AG20443 (cell line): ENCODE measurements at places on chromosomes 4 and X.

GRCh38 chr4:101596781-101597552 is 193.6 kb upstream of the BANK1 start:
- no peak for DNase-seq

DNA sequence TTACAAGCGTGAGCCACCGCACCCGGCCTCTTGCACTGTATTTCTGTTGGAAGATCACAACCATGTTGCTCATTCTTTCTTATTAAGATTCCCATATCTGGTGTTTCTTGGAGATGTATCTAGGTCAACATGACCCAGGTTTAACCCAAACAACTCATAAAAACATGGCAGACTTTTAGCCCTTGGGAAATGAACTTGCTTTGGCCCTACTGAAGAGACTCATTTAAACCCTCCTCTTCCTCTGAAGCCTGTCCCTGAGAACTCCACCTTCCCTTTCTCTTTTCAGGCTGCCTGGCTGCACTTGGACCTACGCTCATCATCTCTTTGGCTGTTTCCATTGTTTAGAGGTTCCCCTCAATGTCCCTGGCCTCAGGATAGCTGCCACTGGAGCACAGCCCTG is 22.8 kb upstream of the OPN1LW start:
- DNase-seq: no peak

- DNase-seq: peak; percentile 38
These were observed 99.8 kb downstream of the PJA1 start for GRCh38 chrX:69065451-69065850.

- DNase-seq: no peak
These were observed 41.6 kb downstream of the EVC2 start for GRCh38 chr4:5666741-5667140.

DNA sequence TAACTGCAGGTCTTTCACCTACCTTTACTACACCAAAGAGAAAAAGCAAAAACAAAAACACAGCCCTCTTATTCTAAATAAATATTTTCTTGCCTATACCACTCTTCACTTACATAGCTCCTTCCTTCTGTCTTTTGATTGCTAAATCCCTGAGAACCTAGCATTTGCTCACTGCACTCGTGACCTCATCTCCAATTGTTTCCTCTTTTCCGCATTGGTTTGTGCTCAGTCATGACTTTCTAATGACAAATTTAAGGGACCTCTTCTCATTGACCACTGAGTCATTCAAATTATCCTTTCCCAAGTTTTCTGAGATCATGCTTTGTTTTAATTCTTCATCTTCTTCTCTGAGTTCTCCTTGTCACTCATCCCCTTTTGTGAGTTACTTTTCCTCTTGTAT is 1697.1 kb downstream of the STIM2 start:
- DNase-seq: peak; percentile 23

DNA sequence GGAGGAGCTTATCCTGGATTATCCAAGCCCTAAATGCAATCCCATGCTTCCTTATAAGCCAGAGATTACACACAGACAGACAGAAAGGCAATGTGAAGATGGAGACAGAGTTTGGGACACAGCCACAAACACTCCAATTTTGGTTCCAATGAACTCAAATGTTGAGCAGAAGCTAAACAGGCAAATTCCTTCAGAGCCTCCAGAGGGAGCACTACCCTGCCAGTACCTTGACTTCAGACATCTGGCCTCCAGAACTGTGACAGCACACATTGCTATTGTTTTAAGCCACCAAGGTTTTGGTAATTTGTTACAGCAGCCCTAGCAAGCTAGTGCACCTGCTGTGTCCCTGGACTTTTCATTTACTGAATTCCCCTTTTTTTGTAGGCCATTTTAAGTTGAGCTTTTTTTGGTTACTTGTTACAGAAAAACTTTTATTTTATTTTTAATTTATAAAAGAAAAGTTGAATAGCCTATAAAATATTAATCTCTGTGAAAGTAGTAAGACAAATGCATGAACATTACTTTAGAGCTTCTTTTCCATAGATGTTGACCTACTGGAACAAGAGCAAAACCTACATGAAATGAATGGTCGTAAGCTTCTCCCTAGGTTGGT is 33.4 kb upstream of the SRD5A3 start:
- DNase-seq: peak; percentile 54

GRCh38 chrX:50579955-50580354 is 109.3 kb upstream of the DGKK start:
- peak; percentile 43 for DNase-seq

- no peak for DNase-seq
These were observed 33.1 kb upstream of the ANXA10 start for GRCh38 chr4:168059251-168059650.

GRCh38 chr4:172169871-172170270 is 356.7 kb downstream of the GALNTL6 start:
- DNase-seq: no peak

DNA sequence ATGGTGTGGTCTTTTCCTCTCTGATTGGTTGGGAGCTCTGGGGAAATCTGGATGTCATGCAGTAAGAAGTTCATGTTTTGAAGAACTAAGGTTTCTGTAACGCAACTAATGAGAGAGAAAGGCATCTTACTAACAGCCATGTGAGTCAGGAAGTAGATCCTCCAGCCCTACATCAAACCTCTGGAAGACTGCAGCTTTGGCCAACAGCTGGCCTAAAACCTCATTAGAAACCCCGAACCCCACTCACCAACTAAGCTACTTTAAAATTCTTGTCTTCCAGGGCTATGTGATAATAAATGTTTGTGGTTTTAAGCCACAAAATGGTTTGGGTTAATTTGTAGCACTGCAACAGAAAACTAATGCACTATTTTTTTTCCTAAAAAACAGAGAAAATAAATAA is 549.0 kb upstream of the GRID2 start:
- no peak for DNase-seq

DNA sequence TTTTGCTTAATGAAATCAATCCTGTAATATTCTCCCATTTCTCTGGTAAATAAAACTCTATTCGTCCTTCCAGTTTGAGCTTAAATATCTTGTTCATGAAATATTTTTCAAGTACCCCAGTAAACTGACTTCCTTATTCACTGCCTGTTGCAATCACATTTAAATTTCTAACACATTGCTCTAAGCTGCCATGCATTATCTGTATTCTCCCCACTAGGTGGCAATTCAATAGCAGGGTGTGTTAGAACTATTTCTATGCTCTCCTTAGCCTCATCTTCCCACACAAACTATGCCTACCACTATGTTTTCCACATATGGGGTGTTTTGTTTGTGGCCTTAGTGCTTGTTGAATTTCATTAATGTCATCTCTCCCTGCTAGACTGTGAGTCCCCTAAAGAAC is 377.1 kb upstream of the HS3ST1 start:
- DNase-seq: no peak

- DNase-seq: no peak
These were observed 283.9 kb upstream of the AGA start for GRCh38 chr4:177726111-177726510.

DNA sequence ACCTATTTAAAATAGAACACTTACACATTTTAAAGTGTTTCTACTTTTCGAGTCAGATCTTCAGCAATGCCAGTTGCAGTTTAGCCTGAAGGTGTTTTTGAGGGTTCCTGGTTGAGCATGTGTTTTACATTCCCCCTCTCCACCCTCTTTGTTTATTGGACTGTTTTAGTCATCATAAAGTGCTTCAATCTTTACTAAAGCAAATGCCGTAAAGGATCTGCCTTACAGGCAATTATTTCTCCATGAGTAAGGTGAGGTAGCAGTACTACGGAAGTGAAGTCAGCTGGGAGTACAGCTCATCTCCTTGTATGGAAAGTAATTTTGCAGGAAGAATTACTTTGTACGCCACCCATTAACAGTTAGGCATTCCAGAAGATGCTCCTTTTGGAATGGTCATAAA is 36.9 kb downstream of the PDLIM5 start:
- DNase-seq: peak; percentile 14

GRCh38 chr4:46386570-46386969 is 3.4 kb downstream of the GABRA2 start:
- DNase-seq: no peak

GRCh38 chr4:129145222-129145730 is 49.3 kb downstream of the C4orf33 start:
- DNase-seq: no peak

- DNase-seq: no peak
These were observed 44.3 kb upstream of the TBL1X start for GRCh38 chrX:9420275-9421265.

DNA sequence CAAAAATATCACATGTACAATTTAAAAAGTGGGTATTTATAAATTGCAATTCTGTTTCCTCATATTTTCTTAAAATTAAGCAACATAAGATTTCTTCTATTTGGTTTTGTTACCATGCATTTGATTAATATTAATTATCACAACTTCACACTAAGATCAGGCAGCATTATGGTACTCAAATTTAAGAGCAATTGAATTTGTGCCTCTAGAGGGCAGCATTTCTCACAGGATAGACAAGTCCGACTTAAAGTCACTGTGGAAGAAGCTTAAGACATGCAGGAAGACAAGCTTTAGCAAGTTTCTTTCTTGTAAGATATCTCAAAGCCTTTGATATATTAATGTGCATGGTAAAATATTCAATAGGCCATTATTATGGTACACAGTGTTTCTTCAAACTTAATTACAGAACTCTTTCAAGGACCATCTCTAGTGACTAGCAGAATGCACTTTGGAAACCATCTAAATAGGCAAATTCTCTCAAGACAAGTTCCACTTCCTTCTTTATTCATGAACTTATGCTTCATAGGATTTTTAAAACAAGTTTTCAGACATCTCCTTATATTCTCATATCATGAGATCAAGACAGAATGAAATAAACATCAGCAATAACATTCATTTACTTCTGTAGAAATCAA is 35.0 kb downstream of the FBXW7 start:
- peak; percentile 60 for DNase-seq

- peak; percentile 50 for DNase-seq
These were observed 12.1 kb downstream of the PJA1 start for GRCh38 chrX:69153060-69153730.

DNA sequence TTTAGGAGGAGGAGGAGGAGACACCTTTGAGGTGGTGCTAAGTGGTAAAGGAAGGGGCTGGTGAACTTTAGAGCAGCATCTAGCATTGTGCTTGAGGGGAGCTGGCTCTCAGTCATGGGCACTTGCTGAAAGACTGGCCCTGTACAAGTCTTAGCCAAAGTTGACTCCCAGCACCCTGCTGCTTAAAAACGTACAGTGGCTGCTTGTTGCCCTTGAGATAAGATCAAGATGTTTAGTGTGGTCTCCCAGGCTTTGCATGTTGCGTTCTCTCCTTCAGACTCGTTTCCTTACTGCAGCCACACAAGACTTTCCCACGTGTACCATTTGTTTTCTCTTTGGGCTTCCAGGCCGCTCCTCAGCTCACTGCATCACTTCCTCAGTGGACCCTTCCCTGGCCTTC is 1.8 kb downstream of the MED28 start:
- no peak for DNase-seq

DNA sequence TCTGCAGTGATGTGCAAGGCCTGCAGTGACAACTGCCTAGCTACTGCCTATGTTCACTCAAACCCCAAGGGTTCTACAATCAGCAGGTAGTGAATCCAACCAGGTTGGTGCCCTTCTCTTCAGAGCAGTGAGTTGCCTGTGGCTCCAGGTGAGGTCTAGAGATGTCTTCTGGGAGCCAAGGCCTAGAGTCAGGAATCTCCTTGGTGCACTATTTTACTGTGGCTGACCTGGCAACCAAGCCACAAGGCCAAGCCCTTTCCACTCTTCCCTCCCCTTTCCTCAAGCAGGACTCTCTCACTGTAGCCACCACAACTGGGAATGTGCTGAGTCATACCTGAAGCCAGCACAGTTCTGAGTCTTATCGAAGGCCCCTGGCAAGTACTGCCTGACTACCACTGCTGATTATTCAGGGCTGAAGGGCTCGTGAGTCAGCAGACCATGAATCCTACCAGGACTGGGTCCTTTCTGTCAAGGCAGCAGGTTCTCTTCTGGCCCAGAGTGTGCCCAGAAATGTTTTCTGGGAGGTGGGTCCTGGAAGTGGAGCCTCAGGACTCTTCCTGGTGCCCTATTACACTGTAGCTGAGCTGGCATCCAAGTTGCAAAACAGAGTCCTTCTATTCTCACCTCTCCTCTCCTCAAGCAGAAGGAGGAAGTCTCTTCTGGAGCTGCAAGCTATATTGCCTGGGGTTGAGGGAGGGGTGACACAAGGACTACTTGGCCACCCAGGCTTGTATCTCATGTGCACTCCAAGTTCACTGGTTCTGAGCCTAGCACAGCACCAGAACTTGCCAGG is 111.6 kb downstream of the BTC start:
- DNase-seq: peak; percentile 64

DNA sequence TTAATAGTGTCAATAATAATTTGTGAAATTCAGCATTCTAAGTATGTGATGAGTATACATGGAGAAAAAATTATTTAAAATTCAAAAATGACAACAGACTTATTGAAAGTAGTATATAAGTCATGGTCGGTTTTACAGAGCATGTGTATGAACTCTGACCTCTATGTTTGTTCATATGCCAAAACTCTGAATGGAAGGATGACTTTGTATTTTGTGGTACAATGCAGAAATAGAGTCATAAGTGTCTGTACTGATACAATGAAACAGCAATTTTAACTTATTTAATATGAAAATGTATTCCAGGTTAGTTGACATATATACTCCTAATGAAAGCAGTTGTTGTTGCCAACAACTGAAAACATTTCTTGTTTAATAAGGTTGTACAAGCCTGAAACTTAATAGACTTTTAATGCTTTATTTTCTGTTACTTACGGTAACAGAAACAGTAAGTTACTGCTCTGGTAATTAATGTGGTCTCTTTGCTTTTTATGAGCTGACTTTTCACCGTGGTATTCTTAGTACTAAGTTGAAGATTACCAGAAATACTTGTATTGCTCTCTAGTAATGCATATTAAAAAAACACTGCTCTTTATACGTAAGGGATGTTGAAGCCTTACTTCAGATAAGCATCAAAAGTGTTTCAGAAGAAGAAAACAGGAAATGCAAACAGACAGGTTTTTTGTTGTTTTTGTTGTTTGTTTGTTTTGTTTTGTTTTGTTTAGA is 1.9 kb downstream of the UBE2K start:
- DNase-seq: no peak

- DNase-seq: peak; percentile 69
These were observed 388.4 kb upstream of the SPOCK3 start for GRCh38 chr4:167622481-167623240.

DNA sequence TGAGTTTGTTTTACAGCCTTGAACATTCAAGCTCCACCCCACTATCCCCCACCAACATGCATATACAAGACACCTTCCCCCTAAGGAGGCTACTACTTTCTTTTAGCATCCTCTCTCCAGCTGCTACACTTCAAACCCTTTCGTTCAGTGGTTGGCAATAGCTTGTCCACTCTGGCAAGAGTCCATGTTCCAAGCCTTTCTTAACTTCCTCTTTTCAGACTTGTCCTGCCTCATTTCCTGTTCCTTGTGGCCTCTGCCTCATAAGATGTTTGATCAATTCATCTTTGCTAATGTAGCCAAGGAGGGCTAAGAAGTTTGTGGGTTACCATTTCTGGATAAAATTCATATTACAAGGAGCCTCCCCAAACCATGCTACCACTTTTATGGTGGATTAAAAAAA is 20.8 kb upstream of the ZCCHC12 start:
- no peak for DNase-seq
